GM23248 (cell line): ENCODE measurements at places on chromosomes 12 and 14. TPM values are rescaled to one million over a fixed set of nuclear protein-coding genes. Genes with fewer than 3 reads are reported as not detected.

DNA sequence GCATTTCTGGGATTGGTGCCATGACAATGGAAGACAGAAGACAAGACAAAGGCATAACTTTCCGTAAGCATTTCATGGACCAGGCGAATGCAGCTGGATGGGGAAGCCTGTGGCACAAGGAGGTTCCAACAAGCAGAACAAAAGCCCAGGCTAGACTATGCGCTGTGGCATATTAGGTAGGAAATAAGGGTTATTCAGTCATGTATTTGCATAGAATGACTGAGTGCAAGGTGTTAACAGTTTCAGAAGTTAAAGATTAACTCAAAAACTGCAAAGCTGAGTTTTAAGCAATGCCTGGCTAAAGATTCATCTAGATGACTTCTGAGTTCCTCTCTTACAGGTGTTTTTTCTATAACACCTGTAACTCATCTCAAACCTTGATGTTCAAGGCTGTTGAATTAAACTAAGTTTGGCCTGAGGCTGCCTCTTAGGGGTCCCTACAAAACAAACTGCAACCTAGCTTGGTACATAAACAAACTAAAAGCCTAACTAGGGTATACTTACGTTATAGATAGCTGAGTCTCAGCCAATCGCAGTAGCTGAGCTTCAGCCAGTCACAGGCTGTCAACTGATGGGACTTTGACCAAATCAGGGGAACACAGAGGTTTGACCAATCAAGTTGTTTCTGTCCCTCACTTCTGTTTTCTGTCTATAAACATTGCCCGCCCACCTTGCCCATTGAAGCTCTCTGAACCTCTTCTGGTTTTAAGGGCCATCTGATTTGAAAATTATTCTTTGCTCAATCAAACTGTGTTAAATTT, 52.2 kb upstream of the PLBD1 start:
- no peak overlapping the region for H3K4me3 ChIP-seq
- H3K27me3 ChIP-seq = peaks cover 14% of the 10 kb centered on the region; the same call in 1 of the 2 replicates
- DNase-seq = no peak
- H3K4me1 ChIP-seq = no peaks in the 10 kb centered on the region
- H3K27ac ChIP-seq = no peak overlapping the region

DNA sequence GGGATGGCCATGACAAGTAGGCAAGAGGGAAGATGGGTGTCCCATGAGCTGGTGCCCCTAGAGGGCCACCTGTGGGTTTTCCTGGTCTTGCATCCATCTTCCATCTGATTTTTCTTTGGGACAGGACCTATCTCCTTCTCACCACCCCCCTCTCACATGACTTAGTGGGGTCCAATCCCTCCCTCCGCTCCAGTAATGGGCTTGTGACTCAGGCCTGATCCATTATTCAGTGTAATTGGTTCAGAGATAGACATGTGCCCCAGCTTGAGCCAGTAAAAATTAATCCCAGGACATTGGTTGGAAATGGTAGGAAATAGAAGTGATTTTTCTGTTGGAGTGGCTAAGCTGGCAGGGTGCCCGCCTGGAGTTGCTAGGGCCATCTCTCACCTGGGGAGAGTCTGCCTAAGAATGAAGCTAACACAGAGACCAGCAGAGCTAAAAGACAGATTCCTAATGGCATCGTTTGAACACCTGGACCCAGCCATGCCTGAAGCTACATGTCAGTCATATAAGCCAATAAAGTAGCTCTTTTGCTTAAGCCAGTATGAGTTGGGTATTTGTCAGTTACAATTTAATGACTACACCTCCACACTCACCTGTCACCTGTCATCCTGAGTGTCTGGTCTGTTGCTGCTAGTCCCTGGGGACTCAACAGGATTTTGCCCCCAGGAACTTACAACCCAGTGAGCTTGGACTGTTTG, 14.7 kb downstream of the RASAL1 start:
- no peak overlapping the region for H3K27ac ChIP-seq
- 0 out of 2 replicates have a peak, but pooled peaks cover 12% of the 10 kb centered on the region for H3K27me3 ChIP-seq
- no peak overlapping the region for H3K4me3 ChIP-seq
- H3K36me3 ChIP-seq = no peaks in the 10 kb centered on the region
- H3K4me1 ChIP-seq = no peaks in the 10 kb centered on the region

DNA sequence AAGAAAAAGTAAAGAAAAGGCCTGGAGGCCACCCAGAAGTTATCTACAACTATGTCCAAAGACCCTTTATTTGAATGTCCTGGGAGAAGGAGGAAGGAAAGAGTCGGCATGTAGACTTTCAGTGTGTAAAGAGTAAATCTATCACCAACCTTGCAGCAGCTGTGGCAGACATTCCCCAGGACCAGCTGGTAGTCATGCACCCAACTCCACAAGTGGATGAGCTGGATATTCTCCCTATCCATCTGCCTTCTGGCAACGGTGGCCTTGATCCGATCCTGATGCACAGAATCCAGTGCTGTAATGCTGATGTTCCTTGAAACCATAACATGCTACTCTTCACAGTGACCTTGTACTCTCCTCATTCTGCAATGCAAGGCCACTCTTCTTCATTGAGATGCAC, 27.3 kb downstream of the KRT76 start:
- no peaks in the 10 kb centered on the region for H3K4me1 ChIP-seq
- DNase-seq = no peak
- no peak overlapping the region for H3K4me3 ChIP-seq
- no peaks in the 10 kb centered on the region for H3K36me3 ChIP-seq

Gene ARHGAP5
- 80.1 and 82.6 TPM in 2 replicates for total RNA-seq

Gene TBX5
- 23.9 and 30.0 TPM in 2 replicates for total RNA-seq

GRCh38 chr14:40058901-40059897, 627.0 kb upstream of the FBXO33 start:
- no peaks in the 10 kb centered on the region for H3K27me3 ChIP-seq
- no peaks in the 10 kb centered on the region for H3K36me3 ChIP-seq
- H3K27ac ChIP-seq = no peak overlapping the region
- no peak for DNase-seq
- no peak overlapping the region for H3K4me3 ChIP-seq

Gene USP44
- total RNA-seq = 0.25 and 0.76 TPM in 2 replicates

Gene PIWIL1
- not detected in 2 replicates for total RNA-seq

- DNase-seq = peak; percentile 93
- H3K27me3 ChIP-seq = no peaks in the 10 kb centered on the region
- 0 out of 2 replicates have a peak overlapping the region, but pooled peaks have one; percentile 28 for H3K4me3 ChIP-seq
- no peaks in the 10 kb centered on the region for H3K36me3 ChIP-seq
- peak overlapping the region; percentile 91 for H3K27ac ChIP-seq
These were observed 17.9 kb upstream of the CFAP54 start for GRCh38 chr12:96471368-96472050.

DNA sequence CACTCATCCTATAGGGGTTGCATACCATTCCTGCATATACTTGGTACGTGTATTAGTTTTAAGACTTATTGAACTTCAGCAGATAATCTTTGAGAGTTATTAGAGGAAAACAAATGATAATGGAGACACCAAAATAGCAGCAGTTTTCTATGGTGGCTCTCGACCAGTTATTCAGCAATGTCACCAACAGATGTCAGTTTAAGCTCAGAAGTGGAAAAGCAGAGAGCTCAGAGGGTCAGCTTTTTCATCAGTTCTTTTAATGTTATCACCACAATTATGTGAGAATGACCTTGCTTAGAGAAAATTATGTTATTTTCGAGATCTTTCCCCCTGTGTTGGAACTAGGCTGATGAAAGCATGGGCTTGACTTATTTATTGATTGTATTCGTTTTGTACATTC, 32.0 kb downstream of the PTPN11 start:
- no peaks in the 10 kb centered on the region for H3K27me3 ChIP-seq
- no peak overlapping the region for H3K27ac ChIP-seq
- no peaks in the 10 kb centered on the region for H3K4me1 ChIP-seq
- DNase-seq = no peak
- peaks cover 33% of the 10 kb centered on the region for H3K36me3 ChIP-seq

- peak; percentile 9 for DNase-seq
- peak overlapping the region; percentile 55 for H3K4me3 ChIP-seq
- H3K36me3 ChIP-seq = no peaks in the 10 kb centered on the region
- H3K27ac ChIP-seq = no peak overlapping the region
- H3K27me3 ChIP-seq = 0 out of 2 replicates have a peak, but pooled peaks cover 4% of the 10 kb centered on the region
These were observed 114.2 kb downstream of the BRMS1L start for GRCh38 chr14:35940291-35940690.

DNA sequence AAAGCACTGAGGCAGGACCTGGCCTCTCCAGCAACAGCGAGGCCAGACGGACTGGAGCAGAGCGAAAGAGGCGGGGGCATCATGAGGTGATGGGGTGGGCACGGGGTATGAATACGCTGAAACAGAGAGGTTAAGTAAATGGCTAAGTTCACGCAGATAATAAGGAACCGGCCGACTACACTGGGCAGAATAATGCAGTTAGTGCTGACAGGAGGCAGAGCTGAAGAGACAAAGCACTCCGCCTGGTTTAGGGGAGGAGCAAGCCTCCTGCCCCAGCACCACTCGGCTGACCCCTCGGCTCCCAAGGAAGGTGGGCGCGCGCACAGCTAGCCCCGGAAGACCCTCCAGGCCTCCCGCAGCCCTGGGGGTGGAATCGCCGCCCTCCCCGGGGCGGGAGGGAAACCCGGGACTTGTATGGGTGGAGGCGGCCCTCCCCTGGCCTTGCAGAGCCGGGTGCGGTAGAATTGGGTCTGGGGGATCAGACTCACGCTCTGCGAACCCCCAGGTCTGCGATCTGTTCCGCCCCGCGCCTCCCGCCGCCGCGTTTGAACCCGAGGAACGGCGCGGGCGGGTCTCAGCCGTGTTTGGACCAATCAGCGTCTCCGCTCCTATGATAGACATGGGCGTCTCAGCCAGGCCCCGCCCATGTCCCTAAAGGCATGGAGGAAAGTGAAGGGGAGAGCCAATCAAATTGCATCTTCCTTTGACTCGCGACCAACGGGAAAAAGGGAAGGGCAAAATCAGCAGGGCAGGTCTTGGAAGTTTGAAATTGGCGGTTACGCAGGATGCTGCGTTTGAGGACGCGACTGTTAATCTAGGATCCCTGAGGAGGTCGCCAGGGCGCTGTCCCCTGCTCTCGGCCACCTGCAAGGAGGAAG, at the start of gene CIT:
CIT (minus strand) TSS at position 560 of the 878 bp plus-strand sequence. CDS start 1,152 bp downstream, outside the sequence.
- DNase-seq = peak; percentile 98
- H3K4me3 ChIP-seq = peak within 1 kb of the TSS; percentile 95
- no peaks in the 10 kb centered on the region; the same call in 1 of the 2 replicates for H3K4me1 ChIP-seq
- H3K27me3 ChIP-seq = no peaks in the 10 kb centered on the region
- H3K27ac ChIP-seq = no peak within 1 kb of the TSS

DNA sequence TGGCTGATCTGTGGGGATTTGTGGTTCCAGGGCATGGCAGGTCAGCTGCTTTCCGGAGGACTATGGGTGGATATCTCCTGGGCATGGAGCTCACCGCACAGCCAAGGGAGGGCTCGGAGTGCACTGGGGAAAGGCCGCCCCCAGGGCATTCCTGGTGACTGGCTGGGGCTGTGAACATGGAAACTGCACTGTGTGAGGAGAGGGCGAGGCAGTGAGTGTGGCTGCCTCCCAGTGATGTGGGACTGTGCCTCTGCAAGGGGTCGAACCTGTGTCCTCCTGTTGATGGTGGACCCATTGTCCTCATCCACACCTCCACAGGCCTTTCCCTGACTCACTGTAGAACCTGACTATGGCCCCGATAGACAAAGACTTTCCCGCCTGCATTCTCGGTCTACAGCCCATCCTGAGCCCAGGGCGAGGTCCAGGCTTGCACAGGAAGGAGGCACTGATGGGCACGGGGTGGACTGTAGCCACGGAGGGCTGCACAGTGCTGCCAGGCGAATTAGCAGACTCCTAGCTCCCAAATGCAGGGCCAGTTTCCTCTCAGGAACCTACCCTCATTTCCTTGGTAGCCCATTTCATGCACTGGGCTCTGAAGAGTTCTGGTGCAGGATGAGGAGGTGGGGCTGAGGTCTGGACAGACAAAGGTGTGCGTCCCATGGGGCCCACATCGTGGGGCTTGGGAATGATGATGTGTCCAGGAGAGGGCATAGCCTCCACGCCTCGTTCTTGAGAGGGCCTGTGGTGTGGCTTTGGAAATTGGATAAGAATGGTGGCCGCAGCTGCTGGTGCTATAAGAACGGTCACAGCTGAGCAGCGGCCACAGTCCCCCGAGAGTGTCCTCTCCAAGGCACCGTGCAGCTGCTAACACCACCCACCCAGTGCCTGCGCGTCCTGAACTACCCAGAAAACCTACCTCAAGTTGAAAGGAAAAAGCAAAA, 415.1 kb downstream of the TMEM121 start:
- H3K4me3 ChIP-seq = no peak overlapping the region
- DNase-seq = no peak
- H3K27ac ChIP-seq = no peak overlapping the region
- H3K27me3 ChIP-seq = no peaks in the 10 kb centered on the region
- no peaks in the 10 kb centered on the region for H3K36me3 ChIP-seq

DNA sequence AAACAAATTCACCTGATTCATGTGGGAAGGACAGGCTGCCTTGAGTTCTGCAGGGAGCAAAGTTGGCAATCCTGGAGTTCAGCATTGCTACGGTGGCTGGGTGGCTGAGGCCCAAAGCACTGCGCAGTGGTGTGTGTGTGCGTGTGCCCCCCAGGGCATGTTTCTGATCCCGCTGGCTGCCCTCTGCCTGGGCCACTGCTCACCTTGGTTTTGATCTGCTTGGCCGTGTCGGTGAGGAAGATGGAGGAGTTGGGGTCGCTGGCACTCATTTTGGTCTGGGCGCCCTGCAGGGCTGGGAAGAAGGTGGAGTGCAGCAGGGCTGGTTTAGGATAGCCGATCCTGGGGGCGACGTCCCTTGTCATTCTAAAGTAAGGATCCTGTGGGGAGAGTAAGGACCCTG, 19.1 kb downstream of the SLC25A47 start:
- no peak for DNase-seq
- no peaks in the 10 kb centered on the region for H3K27me3 ChIP-seq
- peaks cover 5% of the 10 kb centered on the region; the same call in 1 of the 2 replicates for H3K4me1 ChIP-seq
- H3K36me3 ChIP-seq = peaks cover 52% of the 10 kb centered on the region
- peak overlapping the region; percentile 62 for H3K27ac ChIP-seq
- no peak overlapping the region for H3K4me3 ChIP-seq

GRCh38 chr12:104073699-104074098, 9.4 kb downstream of the HCFC2 start:
- DNase-seq = no peak
- H3K27me3 ChIP-seq = no peaks in the 10 kb centered on the region
- peaks cover 26% of the 10 kb centered on the region for H3K36me3 ChIP-seq
- H3K4me3 ChIP-seq = no peak overlapping the region
- no peaks in the 10 kb centered on the region for H3K4me1 ChIP-seq
- no peak overlapping the region for H3K27ac ChIP-seq

- no peak overlapping the region for H3K4me3 ChIP-seq
- no peaks in the 10 kb centered on the region for H3K4me1 ChIP-seq
- no peaks in the 10 kb centered on the region for H3K27me3 ChIP-seq
- H3K36me3 ChIP-seq = no peaks in the 10 kb centered on the region
- no peak overlapping the region for H3K27ac ChIP-seq
These were observed 109.6 kb downstream of the CNTN1 start for GRCh38 chr12:40801861-40802260.

DNA sequence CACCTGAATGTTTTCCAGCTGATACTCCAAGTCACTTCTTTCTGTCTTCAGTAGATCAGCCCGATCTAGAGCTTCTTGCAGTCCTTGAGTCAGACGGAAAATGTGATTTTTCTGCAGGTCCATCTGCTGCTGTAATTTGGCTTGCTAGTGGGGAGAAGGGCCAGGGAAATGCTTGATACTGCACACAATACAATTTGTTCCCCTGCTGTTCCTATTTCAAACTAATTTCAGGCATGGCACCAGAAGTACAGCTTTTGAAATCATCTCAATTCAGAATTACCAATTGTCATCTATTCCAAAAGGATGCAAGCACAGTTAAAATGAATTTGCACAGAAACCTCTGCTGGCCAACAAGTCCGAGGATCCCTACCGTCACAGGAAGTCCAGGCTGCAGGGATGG, 53.4 kb downstream of the PRKAB1 start:
- H3K27ac ChIP-seq = no peak overlapping the region
- no peaks in the 10 kb centered on the region for H3K27me3 ChIP-seq
- peaks cover 5% of the 10 kb centered on the region for H3K4me1 ChIP-seq
- no peak for DNase-seq
- no peaks in the 10 kb centered on the region for H3K36me3 ChIP-seq

Gene ARHGEF25
- total RNA-seq = 24.2 and 43.0 TPM in 2 replicates

- H3K36me3 ChIP-seq = no peaks in the 10 kb centered on the region
- no peak for DNase-seq
- no peak overlapping the region for H3K27ac ChIP-seq
- no peaks in the 10 kb centered on the region for H3K4me1 ChIP-seq
These were observed 45.1 kb downstream of the FAM222A start for GRCh38 chr12:109758426-109759420.
